Stimulated activated CD4-positive, alpha-beta T cell treated with anti-CD3 and anti-CD28 coated beads, TNF-alpha, amount 100 ng/mL, for 24 hours (primary cell): ENCODE measurements at places on chromosomes 12 and 14.

DNA sequence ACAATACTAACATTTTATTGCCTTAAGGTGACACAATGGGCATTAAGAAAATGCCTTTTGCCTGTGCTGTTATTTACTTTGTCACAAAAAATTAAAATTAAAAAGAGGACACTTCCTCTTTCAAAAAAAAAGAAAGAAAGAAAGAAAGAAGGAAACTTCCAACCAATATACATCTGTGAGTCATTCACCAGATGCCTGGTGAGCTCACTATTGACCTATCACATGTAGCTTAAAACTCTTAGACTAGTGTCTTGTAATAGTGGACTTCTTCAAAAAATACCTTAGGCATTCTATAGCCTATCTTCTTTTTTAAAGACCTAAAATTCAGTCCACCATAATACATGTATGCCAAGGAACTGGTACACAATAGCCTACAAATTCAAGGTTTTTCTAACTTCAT, 4.9 kb upstream of the SOX5 start:
- no peak for DNase-seq

- no peak for DNase-seq
Observed at GRCh38 chr12:97275728-97276590, 186.6 kb upstream of the RMST start.

- DNase-seq: no peak
Observed at GRCh38 chr12:129909051-129910020, 5.5 kb upstream of the TMEM132D start.

DNA sequence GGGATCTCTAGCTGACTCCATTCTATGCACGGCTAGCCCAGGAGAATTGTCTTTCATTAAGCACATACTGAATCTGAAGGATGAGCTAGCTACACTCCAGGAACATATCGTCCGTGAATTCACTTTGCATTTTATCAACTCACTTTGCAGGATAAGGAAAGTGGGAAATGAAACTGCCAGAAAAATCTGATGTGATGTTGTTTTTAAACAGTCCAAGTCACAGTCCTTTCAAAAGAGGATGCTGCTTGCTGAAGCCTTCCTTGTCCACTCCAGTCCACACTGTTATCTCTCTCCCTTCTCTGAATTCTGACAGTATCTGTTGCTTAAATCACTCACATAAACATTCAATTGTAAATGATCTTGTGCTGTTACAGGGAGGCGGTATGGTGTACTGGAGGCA, 12.7 kb upstream of the TMCC3 start:
- DNase-seq: no peak

- DNase-seq: no peak
Observed at GRCh38 chr12:131825146-131825892, 2.9 kb upstream of the MMP17 start.

DNA sequence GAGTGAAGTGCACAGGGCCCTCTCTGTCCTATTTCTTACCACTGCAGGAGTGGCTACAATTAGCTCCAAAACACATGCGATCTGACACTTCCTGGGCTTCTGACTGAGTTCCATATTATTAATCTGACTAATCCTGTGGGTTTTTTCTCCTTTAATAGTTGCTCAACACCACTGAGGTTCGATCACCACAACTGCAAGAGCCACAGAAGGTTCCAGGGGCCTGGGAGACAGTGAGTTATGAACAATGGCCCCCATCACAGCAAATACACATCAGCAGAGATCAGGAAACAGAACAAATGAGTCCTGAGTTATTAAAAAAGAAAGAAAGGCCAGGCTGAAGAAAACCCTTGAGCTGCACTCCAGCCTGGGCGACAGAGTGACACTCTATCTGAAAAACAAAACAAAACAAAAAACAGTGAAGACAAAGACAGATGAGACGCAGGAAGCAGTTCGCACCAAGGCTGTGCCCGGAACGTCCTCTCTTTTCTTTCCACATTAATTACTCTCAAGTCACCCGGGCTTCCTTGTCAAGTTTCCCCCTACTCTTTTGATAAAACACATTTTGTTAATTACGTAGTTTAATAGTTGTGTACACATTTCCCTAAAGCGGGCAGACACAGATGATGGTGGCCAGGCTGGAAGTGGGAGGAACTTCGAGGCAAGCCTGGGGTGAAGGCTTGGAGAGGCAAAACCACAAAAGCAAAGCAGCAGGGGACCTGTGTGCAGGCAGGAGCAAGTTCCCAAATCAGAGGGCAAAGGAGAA, 42.7 kb downstream of the CDC42BPB start:
- DNase-seq: no peak

DNA sequence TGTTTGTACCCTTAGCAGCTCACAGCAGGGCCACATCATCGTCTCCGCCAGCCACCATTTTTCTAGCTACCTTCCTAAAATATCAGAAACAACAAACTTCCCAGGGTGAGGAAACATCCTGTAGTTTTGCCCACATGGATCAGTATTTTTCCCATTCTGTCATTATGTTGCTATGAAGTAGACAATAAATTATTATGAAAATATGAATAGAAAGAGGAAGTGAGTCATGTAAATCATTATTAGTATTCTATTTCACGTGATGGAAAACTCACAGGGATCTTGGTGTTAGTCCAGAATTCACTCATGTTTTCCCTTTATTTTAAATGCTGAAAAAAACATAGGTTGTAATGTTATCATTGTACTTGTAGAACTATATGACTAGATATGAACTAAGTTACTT, 319.4 kb downstream of the SYT1 start:
- no peak for DNase-seq

- no peak for DNase-seq
Observed at GRCh38 chr14:70020352-70021170, 141.3 kb downstream of the SMOC1 start.

DNA sequence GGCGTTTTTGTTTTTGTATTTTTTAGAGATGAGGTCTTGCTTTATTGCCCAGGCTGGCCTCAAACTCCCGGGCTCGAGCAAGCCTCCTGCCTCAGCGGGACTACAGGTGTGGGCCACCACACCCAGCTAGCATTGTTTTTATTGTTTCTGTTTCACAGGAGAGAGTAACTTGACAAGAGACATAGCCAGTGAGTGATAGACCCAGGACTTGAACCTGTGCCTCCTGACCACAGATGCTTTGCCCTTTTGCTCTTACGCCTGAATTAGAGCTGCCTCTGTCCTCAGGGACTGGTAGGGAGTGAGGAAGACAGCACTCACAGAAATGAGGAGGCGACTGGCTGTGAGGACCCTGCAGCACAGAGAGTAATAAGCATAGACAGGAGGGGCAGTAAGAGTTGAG, 2.3 kb downstream of the EVL start:
- no peak for DNase-seq

GRCh38 chr12:55789171-55789570, 28.4 kb downstream of the SARNP start:
- DNase-seq: no peak

DNA sequence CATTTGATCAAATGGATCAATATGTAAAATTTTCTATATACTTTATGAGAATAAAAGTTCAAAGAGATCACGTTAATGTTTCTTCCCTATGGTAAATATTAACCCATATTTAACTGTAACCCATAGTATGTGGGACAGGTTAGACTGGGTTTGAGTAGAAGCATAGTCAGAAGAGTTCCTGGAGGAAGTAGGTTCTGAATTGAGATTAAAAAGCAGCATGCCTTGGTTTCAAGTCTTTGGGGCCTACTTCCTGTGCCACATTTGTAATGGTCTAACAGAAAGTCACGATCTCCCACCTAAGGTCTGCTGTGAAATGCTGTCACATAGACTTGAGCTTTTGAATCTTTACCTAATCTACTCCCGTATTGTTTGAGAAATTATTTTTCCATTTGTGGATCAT, 63.8 kb downstream of the FIGNL2 start:
- DNase-seq: no peak

GRCh38 chr12:119227292-119227691, 48.6 kb downstream of the HSPB8 start:
- DNase-seq: no peak

- no peak for DNase-seq
Observed at GRCh38 chr14:24996930-24997725, 52.8 kb downstream of the STXBP6 start.

DNA sequence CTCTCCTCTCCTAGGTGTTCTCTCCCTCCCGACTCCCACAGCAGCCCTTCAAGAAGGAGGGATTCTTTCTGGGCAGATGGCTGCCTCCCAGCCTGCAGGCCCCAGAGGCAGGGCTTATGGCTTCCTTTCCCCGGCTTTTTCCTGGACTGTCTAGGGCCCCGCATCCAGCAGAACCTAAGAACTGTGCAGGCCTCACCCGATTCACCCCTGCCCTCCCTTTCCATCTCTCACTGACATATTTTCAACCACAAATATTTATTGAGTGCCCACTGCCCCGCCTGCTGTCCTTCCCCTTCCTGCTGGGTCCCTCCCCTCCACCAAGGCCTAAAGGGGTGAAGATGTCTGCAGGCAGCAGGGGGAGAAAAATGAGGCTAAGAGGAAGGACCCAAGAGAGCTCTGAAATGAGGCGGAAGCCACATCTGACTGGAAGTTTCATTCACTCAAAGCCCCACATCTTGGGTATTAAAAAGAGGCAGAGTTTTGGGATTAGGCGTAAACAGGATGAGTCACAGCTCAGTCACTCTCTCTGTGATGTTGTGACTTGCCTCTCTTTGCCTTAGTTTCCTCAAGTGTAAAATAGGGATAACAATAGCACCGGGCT, 2.9 kb downstream of the SCNN1A start:
- no peak for DNase-seq

- no peak for DNase-seq
Observed at GRCh38 chr12:115467531-115467930, 783.6 kb upstream of the TBX3 start.

DNA sequence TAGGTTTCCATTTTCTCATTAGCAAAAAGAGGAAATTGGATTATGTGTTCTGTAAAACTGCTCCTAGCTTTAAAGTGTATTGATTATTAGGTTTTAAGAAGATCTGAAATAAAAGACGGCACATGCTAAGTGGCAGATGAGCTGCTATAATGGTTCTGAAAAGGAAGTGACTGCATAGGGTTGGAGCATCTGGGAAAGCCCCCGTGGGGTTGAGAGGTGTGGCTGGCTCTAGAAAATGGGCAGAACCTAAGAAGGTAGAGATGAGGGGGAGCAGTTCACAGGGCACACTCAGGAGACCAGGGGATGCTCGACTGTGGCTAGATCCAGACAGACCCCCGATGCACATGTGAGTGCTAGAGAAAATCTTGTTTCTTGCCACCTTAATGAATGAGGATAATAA, 1.9 kb downstream of the IFNG-AS1 start:
- peak; percentile 15 for DNase-seq

- no peak for DNase-seq
Observed at GRCh38 chr12:81412940-81413339, 335.1 kb downstream of the ACSS3 start.

DNA sequence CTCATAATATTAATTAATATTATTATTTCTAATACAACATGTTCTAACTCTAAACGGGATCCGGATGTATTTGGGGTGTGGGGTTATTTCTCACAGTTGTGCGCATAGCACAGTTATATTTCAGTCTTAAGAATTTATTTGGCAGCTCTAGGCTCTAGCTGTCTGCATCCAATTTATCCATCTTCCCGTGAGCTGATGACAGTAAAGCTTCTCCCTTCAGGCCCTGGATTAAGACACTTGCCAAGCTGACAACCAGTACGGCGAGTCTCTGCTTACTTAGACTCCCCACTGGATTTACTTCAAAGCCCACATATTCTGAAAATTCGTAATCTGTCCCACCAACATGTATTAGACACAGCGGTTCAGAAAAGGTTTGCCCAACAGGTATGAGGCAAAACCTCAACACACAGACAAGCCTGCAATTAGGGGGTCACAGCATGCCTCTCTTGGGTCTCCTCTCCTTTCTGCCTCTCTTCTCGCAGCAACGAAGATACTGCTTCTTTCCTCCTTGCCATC, 232.9 kb upstream of the TMTC1 start:
- no peak for DNase-seq

- DNase-seq: no peak
Observed at GRCh38 chr12:106744600-106744999, 29.9 kb upstream of the RIC8B start.

DNA sequence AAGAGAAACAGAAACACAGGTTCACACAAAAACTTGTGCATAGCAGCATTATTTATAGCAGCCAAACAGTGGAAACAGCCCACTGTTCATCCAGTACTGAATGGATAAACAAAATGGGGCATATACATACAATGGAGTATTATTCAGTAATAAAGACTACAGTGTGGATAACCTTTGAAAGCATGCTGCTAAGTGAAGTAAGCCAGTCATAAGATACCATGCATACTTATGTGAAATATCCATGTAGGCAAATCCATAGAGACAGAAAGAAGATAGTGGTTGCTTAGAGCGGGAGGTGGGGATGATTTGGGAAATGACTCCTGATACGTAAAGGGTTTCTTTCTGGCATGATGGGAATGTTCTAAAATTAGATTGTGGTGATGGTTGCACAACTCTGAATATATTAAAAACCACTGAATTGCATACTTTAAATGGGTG, 99.4 kb downstream of the CRADD start:
- DNase-seq: no peak
